ENCODE measurements at places on chromosomes 6 and 20.

DNA sequence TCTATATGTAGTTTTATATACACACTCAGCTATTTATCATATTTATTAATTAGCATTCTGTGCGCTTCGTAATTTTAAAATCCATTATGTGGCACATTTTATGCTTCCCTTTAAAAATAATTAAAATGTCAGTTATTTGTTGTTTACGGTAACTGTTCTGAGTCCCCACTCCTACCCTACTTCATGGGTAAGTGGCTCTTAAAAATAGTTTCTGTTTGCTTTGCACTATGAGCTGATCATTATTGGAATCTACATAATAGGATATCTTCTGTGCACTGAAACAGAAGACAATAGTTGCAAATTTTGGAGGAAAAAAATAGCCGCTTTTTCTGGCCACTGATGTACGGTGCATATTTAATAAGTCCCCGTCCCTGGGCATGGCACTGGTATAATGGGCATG lies 25.2 kb downstream of the LCA5 start:
- no peak for DNase-seq

DNA sequence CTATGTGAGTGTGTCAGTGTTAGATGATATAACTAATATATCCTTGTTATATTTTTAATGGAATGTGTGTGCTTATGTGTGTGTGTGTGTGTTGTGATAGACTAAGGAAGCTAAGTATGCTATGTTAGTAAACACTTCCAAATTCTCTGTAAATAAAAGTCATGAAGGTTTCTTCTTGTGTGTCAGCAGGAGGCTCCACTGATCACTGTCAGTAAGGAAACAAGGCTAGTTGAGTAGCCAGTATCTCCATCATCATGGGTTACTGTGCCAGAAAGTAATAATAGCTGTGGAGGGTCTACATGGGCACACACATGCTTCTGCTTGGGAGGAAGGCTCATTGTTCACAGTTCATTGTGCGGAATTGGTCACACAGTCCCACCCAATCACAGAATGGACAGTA lies 302.8 kb upstream of the RNF217 start:
- DNase-seq = no peak

DNA sequence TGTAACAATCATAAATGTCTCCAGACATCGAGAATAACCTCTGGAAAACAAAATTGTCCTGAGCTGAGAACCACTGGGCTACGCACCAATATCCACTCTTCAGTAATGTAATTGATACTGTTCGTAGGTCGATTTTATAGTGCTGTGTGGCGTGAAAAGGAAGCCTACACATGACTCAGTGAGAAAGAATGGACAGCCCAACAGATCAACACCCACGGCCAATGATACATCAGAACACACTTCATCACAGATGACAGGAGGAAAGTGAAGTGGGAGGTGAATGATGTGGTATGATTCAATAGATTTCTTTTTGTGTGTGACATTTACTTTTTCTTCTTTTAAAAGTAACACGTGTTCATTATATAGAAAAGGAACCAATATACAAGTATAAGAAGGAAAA lies 93.5 kb downstream of the RPS12 start:
- DNase-seq = no peak

DNA sequence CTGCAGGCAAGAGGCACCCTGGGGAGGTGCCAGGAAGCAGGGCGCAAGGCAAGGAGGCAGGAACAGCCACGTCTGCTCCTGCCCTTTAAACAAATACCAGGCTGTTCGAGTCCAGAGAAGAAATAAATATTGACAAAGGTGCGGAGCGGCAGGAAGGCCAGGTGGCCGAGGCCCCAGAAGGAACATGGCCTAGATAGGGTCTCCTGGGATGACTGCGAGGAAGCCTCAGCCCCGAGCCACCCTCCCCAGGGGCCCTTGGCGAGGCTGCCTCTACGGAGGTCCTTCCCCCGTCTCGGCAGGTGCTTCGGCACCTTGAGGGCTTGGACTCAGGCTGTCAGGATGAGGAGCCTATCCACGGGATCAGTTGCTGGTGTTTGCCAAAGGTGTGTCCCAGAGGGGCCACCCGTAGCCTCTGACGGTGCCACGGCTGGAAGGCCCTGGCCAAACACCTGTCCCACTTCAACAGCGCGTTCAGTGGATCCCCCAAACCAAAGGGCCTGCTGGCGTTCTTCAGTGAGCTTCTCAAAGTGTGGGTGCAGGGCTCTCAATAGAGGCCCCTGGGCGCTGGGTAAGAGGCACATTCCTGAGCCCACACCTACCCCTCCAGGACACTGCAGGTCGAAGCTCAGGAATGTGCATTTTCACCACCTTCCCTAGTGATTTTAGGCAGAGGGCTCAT lies 39.8 kb downstream of the SNX5 start:
- DNase-seq = no peak

GRCh38 chr6:131258816-131259476 lies 123.7 kb downstream of the AKAP7 start:
- DNase-seq = no peak

All from stimulated activated CD4-positive, alpha-beta T cell treated with anti-CD3 and anti-CD28 coated beads, Interleukin-1b, Interleukin-23, amount 100 ng/mL, for 4 hours (primary cell).